ENCODE measurements at places on chromosomes 11 and 22.

GRCh38 chr11:130472434-130472961 is 24.1 kb downstream of the ADAMTS15 start:
- no peak for DNase-seq

DNA sequence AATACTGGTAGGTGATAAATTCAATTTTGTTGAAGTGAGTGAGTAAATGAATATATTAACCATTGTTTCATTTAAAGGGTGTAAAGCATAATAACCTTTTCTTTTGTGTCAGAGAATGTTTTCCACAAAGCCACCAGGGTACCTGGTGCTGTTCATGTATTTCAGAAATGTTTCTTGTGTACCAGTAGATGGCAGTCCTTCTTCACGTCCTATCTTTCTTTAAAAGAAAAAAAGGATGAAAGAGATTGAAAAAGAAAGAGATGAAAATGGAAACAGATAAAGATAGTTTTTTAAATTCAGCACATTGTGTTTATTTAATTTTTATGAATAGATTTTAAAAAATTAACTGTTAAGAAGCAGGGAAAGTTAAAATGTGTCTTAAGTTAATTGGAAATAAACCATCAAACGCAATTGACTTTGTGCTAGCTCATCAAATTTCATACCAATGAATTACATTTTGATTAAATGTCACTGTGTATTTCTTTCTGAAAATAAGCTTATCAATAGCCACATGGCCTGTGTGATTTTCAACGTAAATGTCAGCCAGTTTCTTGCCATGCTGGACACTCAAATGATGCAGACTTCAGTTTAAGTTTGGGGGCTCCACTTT is 65.5 kb upstream of the CHORDC1 start:
- DNase-seq = no peak

DNA sequence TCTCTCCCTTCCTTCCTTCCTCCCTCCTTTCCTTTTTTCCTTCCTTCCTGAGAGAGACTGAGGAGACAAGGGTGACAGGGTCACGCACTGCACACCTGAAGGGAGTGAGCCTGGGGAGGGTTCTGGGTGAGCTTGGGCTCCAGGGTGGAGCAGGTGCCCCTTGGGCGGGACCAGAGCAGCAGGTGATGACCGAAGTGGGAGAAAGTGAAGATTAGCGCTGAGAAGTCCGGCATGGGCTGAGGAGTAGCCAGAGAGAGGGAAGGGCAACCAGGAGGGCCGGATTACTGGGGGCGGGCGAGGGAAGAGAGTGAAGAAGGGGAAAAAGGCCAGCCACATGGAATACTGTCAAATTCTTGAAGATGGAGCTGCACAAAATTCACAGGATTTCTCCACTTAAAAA is 99.2 kb upstream of the LMO1 start:
- DNase-seq = no peak

DNA sequence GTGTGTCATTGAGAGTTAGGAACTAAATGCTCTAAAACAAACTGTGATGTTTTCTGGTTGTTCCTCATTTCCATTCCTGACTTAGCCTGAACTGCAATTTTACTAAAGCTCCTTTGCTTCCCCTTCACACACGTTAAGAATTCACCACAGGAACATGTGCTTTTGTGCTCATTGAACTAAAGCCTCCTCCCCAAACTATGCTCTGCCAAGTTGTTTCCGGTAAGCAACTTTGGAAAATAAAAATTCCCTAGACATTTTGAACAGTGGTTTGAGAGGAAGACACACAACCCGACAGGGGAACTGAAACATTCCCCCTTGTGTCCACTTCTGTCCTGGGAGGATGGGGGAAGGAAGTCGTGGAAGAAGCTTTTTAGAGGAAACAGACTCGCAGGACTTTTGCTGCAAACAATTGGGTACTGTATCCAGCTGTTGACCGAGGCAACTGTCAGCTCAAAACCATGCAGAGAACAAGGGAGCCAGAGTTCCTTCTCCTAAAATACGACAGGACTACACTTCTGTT is 66.9 kb downstream of the GAB2 start:
- DNase-seq = no peak

DNA sequence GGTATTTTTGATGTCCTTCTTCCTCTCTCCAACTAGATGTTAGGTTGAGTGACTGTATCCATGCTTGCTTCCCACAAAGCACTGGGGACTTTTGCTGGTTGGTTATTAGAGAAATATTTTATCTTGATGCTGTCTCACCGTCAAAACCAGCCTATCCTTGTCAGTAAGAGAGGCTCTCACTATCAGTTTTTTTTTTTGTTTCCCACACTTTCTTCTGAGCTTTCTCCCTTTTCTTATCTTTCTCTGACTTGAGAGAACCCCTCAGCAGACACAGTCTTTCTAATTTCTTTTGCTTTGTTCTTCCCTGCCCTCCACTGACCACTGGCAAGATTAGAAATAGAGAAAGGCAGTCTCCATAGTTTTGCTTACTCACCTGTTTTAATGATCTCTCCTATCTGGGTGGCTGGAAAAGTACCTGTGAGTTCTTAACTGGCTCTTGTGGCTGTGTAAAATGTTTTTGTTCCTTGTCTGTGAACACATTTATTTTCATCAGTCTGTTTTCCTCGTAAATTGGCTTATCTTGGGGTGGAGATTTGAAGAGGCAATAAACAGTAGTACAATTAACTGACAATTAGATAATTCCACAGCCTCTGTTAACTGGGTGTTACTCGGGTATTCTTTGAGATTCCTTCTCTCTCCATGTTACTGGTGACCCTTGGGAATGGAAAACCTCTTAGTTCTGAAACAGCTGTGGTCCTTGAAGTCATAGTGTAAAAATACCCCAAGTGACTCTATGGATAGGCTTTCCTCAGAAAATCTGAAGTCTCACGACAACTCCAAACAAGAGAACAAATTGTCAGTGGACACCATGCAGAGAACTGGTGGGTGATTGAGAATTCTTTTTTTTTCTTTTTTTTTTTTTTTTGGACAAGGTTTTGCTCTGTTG is at the start of gene NXPE1:
Gene NXPE1 (minus strand): TSS at position 457 of the 886 bp plus-strand sequence. CDS start 8,680 bp downstream, outside the sequence.
- DNase-seq = no peak

DNA sequence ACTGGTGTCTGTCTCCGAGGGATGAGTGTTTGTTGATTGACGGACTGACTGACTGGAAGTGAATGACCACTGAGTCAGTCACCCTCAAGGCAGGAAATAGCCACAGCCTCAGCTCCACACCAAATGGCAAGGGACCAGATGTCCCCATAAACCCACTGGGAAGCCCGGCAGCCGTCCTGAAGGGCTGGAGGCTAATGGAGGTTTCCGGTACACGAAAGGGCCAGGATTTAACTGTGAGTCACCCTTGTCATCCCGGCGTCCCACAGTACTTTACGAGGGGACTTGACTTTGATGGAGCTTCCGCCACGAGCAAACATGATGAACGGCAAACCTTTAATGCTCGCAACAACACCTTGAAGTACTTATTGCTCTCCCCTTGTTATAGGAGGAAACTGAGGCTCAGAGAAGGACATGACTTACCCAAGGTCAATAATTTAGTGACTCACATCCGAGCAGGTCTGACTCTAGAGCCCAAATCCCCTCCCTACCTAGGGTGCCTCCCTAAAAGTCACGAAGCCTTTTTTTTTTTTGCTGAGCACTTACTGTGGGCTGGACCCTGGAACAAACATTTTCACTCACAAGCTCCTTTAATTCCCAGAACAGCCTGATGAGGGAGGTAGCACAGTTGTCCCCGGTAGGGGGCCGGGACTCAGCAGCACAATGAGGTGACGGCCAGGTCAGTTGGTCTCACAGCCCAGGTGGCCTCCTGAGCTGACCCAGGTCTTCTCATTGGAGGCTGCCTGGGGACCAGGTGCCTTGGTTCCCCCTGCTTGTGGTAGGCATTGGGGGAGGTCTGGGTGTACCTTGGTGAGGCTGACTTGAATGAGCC is 25.2 kb upstream of the GCAT start:
- no peak for DNase-seq

- no peak for DNase-seq
Observed at GRCh38 chr11:95337175-95337957, 106.4 kb upstream of the SESN3 start.

DNA sequence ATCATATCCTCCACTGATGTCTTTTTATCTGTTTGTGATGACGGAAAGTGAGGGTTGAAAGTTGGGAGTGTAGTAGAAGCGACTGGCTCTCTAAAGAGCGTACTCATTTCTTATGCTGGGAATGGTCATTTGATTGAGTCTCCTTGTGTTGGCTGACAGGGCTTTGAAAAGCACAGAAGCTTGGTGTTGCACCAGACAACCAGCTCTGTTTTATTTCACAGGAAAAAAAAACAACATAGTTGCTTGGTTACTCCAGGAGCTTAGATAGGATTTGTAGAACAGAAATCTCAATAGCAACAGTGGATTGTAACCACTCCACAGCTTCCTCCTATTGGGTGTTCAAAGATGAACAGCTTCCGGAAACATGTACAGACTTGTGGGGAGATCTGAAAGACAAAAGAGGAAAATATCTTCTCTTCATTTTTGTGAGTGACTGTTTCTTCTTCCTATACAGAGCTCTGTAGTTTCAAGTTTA is 2.7 kb downstream of the RBM14 start:
- no peak for DNase-seq

DNA sequence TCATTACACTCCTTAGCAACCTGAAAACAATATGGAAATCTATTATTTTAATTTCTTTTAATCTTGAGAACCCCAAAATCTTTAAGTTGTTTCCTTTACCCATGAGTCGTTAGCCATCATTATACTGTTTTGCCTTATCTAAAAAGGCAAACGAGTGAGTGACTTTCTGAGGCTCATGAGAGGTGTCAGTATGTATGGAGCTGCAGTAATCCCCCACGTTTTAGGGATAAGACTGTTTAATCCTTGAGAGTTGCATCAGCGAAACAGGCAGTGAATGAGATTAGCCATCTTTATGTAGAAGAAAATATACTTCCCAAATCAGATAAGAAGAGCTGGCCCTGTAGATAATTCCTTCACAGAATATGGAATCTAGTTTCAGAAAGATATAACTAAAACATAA is 1147.0 kb downstream of the DLG2 start:
- no peak for DNase-seq

- no peak for DNase-seq
Observed at GRCh38 chr11:95688501-95689222, 100.9 kb downstream of the FAM76B start.
